ENCODE measurements at places on chromosomes 2 and 18.

GRCh38 chr2:213740453-213740852 lies 456.2 kb downstream of the SPAG16 start:
- DNase-seq, result no peak

DNA sequence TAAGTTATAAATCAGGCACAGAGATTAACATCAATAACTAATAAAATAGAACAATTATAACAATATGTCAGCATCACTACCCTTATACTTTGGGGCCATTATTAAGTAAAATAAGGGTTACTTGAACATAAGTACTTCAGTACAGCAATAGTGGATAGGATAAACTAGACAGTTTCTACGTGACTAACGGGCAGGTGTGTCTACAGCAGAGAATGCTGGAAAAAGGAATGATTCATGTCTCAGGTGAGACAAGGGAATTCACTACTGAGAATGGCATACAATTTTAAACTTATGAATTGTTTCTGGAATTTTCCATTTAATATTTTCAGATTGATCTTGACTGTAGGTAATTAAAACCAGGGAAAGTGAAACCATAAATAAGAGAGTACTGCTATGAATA lies 5.5 kb downstream of the WDR75 start:
- DNase-seq, result no peak

- no peak for DNase-seq
Measured at GRCh38 chr2:27203741-27204140, 8.1 kb upstream of the ATRAID start.

DNA sequence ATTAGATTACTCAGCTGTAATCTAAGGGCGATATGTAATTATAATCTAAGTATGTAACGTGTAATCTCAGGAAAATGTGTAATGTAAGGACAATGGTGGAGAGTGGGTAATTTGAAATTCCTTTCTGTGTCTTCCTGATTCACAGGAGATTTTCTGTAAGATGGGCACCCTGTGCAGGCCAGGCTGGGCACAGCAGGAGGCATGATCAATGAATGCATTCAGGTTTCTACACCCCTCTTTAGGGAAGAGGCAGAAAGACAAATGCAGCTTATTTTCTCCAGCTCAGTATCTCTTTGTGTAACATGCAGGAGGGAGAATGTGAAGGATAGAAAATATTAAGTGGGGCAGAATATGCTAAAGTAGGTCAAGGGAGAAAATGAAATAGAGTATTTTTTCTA lies 320.1 kb downstream of the PIK3C3 start:
- no peak for DNase-seq

DNA sequence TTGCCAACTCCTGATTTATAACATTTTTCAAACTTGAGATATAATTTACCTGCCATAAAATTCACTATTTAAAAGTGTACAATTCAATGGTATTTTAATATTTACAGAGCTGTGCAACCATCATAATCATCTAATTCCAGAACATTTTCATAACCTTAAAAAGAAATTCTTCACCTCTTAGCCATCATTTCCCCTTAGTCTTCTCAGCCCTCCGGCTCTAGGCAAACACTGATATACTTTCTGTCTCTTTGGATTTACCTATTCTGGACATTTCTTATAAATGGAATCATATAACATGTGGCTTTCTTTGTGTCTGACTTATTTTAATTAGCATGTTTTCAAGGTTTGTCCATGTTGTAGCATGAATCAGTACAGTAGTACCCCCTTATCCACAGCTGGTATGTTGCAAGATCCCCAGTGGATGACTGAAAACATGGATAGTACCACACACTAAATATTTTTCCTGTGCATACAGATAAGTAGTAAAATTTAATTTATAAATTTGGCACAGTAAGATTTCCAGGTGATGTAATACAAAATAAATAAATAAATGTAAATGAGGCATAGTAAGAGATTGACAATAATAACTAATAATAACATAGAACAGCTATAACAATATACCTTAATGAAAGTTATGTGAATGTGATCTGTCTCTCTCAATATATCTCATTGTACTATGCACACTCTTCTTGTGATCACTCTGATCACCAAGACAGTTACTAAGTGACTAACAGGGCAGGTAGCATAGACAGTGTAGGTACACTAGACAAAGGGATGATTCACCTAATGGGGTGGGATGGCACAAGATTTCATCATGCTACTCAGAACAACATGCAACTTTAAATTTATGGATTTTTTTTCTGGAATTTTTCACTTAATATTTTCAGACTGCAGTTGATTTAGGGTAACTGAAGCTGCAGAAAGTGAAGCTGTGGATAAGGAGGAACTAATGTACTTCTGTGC lies 73.1 kb downstream of the RAB3GAP1 start:
- no peak for DNase-seq

DNA sequence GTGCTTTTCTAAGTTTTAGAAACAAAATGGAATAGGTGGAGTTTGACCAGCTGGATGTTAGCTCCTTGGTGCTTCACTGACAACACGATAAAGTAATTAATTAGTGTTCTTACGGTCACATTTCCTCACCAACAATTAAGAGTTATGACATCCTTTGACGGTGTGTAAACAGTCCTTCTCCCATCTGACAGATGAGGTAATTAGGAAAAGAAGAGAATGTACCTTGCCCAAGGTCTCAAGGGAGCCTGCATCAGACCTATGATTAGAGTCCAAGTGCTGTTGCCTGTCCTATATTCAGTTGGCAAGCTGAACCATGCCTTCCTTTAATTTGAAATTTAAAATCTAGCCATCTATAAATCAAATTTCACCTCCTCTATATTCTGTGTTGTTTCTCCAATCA lies 48.3 kb upstream of the STK17B start:
- DNase-seq, result no peak

DNA sequence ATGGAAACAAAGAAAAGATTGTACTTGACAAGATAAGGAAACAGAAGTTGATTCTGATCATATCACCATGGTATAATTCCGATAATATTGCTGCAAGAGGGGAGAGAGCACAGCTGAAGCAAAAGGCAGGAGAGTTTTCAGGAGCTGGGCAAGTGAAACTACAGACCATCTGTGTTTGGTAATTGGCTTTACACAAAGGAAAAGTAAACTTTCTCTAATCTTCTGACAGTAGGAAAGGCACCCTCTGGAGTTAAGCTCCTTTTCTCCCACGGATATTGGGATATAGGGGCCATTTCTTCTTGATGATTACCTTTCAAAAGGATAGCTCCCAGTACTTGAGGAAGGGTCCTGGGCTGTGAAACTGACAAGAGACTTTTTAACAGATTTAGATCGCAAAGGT lies 29.9 kb upstream of the REG3A start:
- no peak for DNase-seq

DNA sequence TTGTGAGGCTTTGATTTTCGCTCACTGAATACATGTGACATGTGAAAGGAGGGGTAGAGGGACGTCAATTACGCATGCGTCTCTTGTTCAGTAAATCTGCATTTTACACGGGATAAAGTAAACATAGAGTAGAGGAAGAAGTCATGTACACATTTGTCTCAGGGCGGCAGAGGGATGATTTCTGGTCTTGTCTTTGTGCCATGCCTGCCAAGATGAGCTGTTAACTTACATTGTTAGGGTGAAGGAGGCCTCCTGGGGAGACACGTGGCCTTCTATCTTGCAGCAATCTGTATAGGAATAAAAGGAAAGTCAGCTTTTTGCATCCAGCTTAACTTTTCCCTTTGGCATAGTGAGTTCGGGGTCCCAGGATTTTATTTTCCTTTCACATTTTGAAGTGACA lies 106.3 kb downstream of the LDLRAD4 start:
- DNase-seq, result no peak

DNA sequence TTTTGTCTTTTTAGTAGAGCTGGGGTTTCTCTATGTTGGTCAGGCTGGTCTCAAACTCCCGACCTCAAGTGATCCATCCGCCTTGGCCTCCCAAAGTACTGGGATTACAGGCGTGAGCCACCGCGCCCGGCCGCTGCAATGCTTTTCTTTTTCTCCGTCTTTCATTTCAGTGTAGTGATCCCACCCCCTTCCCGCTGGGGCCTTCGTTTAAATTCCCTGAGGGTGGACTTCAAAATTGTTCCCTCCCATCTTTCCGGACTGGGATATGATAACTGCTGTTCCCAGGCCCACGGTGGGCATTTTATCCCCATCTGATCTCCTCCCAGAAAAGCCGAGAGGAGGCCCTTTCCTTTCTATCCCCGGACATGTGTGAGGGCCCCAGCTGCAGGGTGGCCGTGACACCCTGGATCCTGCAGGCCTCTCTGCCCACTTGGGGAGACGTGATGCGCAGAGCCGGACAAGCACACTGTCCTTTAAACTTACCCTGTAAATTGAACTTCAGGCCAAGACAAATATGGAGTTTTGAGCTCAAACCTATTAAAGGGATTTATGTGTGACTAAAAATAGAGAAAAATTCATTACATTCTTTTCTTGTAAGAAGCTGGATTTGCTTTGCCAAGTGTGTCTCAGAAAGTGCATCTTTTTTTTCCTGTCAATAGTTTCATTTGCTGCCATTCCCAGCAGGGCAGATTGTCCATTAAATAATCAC lies 54.5 kb upstream of the AFF3 start:
- no peak for DNase-seq

DNA sequence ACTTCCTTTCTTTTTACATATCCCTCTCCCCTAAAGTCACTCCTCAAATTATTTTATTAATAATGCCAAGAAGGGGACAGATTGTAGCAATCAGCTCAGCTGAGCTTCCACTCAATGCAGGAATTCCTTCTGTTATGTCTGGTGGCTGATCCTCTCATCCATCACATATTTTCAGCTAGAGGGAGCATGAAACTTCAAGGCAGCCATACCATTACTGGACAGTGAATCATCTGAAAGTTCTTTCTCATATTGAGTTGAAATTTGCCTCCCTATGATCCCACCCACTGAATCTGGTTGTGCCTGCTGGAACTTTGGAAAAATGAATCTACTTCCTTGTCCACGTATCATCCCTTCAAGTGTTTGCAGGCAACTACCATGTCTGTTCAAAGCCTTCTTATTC lies 11.2 kb downstream of the ZNF385B start:
- no peak for DNase-seq

DNA sequence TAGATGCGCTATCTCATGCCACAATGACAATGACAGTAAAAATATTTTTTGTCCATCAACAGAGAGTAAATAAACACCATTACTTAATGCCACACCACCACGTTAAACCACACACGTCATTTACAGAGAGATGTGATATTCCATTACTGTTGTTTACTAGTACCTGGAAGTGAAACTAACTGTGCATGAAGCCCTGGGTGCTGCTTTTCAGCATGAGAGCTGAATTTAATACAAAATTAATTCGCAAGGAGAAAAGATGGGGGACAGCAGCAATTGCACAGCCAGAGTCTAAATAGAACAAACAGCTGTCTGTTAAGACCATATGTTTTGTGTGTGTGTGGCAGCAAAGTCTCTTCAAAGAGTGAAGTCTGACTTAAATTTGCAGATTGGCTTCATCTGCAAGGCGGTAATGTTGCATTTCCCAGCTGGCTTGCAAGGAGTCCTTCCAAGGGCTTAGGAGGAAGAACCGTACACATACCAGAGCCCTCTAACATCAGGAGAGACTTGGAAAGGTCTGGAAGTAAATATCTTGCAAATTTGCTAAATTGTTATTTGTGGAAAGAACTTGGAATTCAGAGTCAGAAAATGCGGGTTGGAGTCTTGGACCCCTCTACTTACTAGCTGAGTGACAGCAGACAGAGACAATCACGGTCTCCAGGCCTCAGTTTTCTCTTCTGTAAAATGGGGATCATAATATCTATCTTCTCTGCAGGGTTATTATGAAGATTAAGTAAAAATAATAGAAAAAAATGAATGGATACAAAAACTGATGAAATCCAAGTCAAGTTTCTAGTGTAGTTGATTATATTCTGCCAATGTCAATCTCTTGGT lies 127.6 kb downstream of the ALPK2 start:
- DNase-seq, result no peak

- DNase-seq, result no peak
Measured at GRCh38 chr2:96489663-96490062, 15.5 kb downstream of the NEURL3 start.

DNA sequence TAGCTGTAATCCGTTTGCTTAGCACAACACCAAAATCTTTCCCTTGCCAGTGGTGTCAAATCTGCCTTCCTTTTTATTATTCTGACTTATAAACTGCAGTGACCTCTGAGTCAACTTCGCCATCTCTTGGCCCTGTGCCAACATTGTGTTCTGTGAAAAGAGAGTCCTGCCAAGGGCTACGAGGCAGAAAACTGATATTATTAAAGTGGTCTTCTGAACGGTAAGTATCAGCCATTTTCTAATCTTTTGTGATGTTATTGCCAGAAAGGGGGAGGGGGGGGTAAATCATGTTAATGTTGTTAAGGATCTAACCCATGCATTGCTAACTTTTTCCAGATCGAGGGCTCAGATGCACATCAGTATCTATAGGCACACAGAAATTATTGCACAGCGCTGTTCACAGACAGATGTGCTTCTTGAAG lies 121.5 kb upstream of the LTBP1 start:
- peak; percentile 62 for DNase-seq

DNA sequence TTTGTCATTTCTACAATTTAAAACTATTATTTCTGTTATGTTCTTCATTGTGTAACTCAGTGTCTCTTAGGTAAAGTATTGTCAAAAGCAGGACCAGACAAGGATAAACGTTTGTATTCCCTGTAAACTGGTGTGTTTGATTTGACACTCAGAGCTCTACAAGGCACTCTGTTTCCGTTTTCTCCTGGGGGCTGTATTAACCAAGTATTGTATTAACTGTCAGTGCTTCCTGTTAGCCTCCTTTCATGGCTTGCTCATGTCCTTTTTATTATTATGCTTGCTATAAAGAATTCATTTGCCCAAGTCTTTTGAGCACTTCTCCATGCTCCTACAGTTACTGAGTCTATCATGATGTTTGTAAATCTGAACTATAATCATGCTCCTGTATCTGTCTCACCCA lies 323.7 kb downstream of the LPIN1 start:
- no peak for DNase-seq

DNA sequence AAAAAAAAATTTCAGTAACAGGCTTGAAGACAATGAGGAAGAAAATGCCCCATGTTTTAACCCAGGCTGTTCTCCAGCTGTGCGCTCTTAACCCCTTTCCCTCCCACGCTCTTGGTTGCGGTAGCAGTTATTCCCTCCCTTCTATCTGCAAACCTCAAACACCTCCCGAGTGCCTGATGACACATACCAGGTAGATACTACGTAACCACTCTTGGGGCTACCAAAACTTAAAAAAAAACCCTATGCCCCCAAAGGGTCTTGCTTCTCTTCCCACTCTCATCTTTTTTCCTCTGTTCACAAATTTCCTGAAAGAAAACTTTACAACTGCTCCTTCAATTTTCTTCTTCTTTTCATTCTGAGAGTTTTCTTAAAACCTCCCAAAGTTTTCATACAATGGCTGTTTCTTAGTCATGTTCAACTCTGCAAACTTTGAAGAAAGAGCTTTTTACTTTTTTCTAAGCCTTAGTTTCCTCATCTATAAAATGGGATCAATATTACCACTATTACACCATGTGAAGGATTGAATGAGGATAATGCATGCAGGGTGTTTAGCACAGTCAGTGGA lies 4.9 kb upstream of the DRC1 start:
- no peak for DNase-seq

- DNase-seq, result no peak
Measured at GRCh38 chr2:19739256-19739655, 162.5 kb downstream of the TTC32 start.

DNA sequence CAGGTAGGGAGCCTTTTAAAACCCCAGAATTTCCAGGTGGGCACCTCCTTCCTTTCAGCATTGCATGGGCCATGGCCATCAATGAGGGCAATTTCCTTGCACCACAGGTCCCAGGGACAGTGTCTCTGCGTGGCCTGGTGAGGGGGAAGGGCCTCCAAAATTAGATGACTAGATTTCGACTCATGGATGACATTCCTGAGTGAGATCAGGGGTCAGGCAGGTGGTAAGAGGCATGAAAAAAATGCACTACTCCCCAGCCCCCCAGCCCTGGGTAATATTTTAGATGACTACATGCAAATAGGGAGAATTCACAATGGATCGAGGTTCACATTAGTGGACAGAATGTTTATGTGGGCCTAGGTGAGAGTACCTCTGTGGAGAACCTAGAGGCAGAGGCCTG lies 19.0 kb upstream of the IGFBP5 start:
- DNase-seq, result no peak
